ENCODE measurements at places on chromosomes 2 and 18.

GRCh38 chr18:10111944-10112343, 198.1 kb downstream of the VAPA start:
- no peak for DNase-seq

- DNase-seq: no peak
These were observed 291.0 kb downstream of the CALCRL start for GRCh38 chr2:187157046-187157445.

GRCh38 chr2:48473271-48473670, 56.7 kb upstream of the STON1 start:
- DNase-seq: no peak

DNA sequence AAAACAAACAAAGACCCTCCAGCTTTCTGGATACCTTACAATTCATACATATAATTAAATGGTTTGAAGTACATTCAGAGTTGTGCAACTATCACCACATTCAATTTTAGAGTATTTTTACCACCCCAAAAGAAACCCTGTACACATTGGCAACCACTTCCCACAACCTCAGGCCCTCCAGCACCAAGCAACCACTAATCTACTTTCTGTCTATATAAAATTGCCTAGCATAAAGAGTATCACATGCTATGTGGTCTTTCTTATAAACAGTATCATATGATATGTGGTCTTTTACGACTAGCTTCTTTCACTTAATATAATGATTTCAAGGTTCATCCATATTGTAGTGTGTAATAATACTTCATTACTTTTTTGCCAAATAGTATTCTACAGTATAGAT, 7.3 kb downstream of the IER3IP1 start:
- no peak for DNase-seq

GRCh38 chr18:4400911-4401310, 54.2 kb downstream of the DLGAP1 start:
- DNase-seq: no peak

- no peak for DNase-seq
These were observed 24.9 kb upstream of the RHOB start for GRCh38 chr2:20421988-20422370.

DNA sequence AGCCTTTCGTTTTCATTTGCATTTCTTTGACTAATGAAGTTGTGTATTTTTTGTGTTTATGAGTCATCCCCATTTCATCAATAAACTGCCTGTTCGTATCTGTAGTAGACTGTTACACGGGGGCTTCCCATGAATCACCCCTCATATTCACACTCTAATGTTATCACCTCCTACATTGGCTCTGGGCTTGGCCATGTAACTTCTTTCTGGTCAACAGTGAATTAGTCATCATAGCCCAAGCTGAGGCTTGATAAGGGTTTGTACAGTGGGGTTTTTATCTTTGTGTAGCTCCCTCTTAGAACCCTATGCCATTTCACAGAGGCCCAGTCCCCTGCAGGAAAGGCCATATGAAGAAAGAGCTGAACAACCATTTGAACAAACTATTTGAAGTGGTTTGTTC, 151.0 kb downstream of the CCBE1 start:
- no peak for DNase-seq

GRCh38 chr18:63725682-63726480, 23.1 kb downstream of the SERPINB11 start:
- no peak for DNase-seq

- DNase-seq: no peak
These were observed 66.3 kb downstream of the PTGR3 start for GRCh38 chr18:75142677-75143076.
